ENCODE measurements at places on chromosomes 2 and 18.

DNA sequence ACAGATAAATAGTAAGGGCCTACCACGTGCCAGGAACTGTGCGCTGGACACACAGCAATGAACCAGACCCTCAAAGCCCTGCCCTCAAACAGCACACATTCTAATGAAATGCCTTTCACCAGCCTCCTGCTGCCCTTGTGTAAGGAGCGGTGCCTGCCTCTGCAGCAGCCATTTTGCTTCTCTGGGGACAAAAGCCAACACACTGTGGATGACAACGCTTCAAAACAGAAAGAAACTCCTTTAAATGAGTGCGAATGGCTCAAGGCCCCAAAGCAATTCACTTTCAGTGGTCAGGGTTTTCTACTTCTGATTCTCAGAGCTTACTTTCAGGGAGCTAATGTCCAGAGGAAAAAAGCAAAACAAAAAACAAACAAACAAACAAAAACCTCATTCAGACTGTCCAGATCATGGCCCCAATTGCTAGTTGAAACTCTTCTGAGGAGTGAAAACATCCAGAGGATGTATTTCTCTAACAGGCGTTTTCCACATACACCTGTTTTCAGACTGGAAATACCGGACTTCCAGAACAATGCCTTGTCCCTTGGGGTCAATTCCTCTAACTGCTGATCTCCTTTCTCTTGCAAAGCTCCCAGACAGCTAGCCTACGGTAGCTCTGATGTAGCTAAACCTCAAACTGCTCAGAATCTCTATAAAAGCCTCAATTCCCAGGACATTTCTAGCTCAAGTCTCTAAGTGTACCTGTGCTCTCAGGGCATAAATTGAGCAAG is 323.3 kb upstream of the ZNF521 start:
- no peak for DNase-seq

- DNase-seq, result no peak
These were observed 296.7 kb upstream of the KCNH7 start for GRCh38 chr2:163135256-163135655.

- no peak for DNase-seq
These were observed 37.7 kb upstream of the RTN4 start for GRCh38 chr2:55087936-55088335.

DNA sequence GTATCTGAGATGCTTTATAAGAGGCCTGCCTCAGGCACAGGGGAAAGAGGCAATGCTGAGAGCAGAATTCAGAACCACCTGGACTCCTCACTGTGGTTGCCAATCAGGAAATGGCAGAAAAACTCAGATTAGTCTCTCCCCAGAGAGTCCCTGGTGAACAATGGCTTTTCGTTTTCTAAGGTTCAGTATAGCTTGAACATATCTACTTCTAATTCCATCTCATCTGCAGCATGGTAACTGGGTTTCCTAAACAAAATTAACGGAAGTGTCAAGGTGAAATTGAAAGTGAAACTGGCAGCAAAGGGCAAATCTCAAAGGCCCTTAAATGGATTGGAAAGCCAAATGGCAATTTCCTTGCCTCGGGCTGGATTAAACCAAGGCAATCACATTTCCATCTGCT is 480.2 kb upstream of the ACVR2A start:
- DNase-seq, result peak; percentile 22

- DNase-seq, result no peak
These were observed 70.9 kb downstream of the LRRFIP1 start for GRCh38 chr2:237698358-237698694.

GRCh38 chr2:18536100-18536499 is 24.4 kb downstream of the RDH14 start:
- DNase-seq, result no peak

GRCh38 chr2:95099910-95100309 is 21.7 kb downstream of the MRPS5 start:
- no peak for DNase-seq

DNA sequence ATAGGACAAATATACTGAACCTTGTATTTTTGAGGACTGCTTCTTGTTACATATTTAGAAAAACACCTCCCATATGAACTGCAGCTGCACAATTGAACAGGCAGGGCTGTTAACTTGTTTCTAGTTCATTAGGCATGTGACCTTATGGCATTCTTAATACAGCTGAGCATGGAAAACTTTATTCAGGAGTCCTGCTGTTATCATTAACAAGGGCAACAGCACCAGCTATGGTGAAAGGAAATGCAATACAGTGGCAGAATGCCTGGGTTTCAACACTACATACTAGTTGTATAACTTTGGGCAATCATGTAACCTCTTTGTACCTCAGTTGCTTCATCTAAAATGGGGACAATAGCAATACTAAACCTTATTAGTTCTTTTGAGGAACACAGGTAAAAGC is 71.8 kb downstream of the GDF7 start:
- no peak for DNase-seq

GRCh38 chr2:101516823-101517690 is 42.1 kb upstream of the RFX8 start:
- DNase-seq, result peak; percentile 35

GRCh38 chr2:149115781-149116180 is 77.3 kb downstream of the LYPD6B start:
- no peak for DNase-seq

DNA sequence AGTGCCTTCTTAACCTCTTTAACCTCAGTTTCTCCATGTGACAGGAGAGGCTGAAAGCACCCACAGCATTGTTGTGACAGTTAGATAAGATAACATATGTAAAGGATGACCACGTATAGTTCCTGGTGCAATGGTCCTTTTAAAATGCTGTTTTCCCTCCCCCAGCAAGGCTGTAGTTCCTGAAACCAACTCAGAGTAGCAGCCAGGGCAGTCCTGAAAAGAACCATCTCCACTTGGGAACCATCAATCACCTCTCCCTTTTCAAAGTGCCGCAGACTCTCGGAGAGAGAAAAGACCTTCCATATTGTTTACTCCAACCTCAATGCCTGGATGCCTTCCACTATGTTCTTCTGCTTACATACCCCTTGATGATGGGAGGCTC is 158.8 kb downstream of the DDX1 start:
- no peak for DNase-seq

DNA sequence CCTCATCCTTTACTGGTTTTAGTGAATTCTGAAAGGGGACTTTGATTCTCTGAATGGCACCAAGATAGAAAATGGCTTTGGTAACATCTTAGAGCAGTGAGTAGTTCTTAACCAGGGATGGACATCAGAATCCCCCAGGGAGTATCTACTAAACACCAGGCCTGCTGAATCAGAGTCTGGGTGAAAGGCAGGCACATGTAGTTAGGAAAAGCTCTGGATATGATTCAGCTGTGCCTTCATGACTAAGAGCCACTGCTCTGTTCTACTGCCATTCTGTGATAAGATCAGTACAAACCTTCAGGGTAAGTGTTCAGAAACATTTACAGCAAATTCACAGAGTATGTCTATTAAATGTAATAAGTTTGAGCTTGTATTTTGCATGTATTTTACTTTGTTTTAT is 46.2 kb upstream of the B3GNT2 start:
- DNase-seq, result no peak

DNA sequence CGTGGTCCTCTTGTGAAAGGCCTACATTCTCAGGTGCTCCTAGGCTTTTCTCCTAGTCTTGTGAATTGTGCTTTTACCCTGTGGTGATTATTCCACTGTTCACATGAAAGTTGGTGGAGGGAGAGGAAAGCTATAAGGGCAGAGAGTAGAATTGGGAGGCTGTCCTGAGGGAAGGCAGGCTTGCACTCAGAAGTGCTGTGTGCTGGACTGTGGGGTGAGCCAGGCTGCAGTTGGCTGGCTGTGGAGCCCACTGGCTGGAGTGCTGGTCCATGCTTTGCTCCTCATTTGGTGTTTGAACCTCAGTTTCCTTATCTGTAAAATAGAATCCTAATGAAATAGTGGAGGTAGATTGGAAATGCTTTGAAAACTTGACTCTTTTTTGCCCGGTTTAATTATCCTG is 21.3 kb downstream of the LIMS1 start:
- DNase-seq, result no peak

DNA sequence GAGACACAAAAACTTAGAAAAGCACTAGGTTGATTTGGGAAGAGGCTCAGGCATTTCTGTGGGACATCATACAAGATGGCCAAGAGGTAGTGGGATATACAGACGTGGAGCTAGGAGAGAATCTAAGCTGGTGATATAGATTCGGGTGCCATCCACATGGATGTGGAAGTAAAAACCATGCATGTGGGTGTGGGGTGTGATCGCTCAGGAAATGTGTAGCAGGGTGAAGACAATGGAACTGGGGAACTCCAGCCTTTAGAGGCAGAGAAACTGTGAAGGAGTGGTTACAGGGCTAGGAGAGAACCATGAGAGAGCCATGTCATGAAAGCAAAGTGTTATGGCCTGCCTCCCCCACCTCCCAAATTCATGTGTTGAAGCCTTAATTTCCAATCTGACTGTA is 43.0 kb upstream of the CTLA4 start:
- no peak for DNase-seq

GRCh38 chr2:48258481-48259149 is 271.3 kb upstream of the STON1 start:
- no peak for DNase-seq

DNA sequence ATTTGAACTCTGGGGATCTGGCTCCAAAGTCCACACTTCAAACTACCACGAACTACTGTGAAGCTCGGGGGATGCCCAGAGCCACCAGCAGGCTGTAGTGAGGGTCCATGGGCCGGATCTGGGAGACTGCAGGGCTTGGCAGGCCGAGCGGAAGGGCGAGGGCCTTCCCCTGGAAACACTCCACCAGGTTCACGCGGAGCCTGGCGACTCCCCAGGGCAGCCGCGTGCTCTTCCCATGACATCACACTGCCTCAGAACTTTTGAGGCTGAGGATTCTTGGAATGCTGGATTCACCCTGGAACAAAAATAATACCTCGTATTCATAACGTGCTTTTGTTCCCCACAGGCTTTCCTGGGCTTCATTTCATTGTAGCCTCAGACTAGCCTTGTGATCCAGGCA is 201.0 kb downstream of the SMAD7 start:
- no peak for DNase-seq

DNA sequence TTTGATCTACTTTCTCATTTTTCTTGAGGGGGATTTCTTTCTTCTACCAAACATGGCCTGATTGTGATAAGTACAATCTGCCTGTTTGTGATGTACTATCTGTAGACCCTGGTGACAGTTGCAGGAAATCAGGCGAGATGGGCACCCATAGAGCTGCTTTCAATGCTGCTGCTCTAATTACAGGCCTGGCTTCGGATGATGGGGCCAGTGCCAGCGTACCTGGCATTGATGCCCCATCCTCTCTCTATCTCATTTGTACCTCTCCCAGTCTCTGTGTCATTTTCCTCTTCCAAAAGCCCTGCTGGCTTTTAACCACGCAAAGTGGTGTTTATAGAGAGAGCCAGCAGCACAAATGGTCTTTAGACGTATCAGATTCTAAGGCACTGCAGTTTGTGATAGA is 69.9 kb downstream of the KCTD18 start:
- no peak for DNase-seq

GRCh38 chr2:68745006-68745405 is 10.4 kb downstream of the ARHGAP25 start:
- DNase-seq, result no peak

- DNase-seq, result no peak
These were observed 53.9 kb downstream of the MAP4K3 start for GRCh38 chr2:39383146-39383545.

DNA sequence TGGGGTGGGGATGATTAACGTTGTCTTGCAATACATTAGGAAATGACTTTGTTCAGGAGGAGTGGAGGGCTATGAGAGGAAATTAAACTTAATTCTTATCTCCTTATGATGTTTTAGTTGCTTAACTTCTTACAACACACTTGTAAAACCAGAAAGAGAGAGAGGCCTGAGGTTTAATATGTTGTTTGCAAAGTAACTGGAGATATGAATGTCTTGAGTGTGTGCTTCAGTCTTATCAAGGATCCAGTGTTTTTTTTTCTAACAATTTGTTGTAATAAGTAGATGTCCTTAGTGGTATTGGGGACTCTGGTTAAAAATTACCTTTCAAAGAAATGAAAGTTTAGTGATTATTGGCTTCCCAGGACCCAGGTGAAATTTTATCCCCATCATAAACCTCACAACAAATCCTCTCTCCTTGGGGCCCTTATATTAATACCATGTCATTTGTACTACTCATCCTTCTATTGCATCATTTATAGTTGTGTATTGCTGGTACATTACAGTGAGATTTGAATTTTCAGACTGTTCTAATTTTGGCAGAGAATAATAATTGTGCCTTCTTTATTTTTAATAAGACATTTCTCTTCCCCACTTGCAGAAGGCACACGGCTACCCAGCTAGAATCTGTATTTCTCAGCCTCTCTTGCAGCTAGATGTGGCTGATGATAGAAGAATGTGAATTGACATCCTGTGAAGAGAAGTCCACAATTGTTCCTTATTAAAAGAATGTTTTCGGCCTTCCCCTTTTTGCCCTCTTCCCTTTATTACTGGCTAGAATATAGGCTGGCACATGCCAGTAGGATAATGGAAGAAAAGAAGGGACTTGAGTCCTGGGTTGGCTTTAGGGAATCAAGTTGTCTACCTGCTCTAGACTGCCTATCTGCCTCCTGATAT is 91.9 kb upstream of the CXCR4 start:
- no peak for DNase-seq

GRCh38 chr2:96663177-96663576 is 20.6 kb downstream of the FER1L5 start:
- DNase-seq, result no peak

- no peak for DNase-seq
These were observed 4.3 kb downstream of the HNRNPLL start for GRCh38 chr2:38598200-38598990.

DNA sequence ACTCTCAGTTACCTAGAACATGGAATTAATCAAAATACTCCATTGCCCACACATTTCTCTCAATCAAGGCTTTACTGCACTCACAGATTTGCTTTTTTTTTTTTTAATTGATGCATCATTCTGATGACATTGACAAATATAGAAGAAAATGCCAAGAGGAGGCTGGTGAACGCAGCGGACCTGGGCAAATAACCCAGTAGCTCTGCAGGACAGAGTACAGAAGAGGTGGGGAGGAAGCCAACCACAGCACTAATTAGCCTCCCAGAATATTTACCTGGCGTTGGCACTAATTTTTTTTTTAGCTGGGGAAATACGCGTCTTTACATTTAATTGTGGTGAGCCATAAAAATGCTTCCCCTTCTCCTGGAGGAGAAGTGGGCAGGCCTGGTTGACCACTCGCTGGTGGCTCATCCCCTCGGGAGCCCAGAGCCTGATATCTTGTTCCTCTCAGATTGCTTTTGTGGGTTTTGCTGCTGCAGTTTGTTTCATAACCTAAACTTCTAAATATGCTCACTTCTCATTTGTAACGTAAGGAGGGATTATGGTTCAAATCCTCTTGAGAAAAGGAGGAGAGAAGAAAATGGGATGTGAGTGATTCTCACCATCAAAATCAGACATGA is 165.8 kb upstream of the EPB41L3 start:
- DNase-seq, result no peak

GRCh38 chr2:141260911-141261310 is 869.9 kb downstream of the LRP1B start:
- DNase-seq, result no peak

All from LoVo (cell line).